ENCODE measurements at places on chromosomes 3 and 15.

GRCh38 chr15:73130830-73131229, 78.6 kb downstream of the NEO1 start:
- DNase-seq: no peak

- no peak for DNase-seq
Observed at GRCh38 chr3:194327218-194328052, 23.7 kb downstream of the CPN2 start.

DNA sequence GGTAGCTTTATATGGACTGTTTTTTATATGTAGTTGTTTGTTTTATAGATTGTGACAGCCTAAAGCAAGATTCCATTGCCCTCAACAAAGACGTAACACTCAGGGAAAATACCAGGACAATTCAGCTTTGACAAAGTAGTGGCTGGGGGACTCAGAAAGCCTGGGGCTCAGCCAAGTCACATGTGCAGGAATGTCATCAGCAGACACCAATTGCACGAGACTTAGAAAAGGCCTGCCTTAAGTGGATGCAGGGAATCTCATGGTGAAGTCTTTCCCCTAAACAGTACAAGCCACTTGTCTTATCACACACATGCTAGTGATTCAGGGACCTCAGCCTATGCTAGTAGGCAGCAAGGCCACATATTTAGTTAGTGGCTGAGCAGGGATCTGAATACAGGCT, 381.8 kb upstream of the THBS1 start:
- DNase-seq: no peak

- peak; percentile 65 for DNase-seq
Observed at GRCh38 chr3:5194801-5195509, 7.4 kb downstream of the EDEM1 start.

DNA sequence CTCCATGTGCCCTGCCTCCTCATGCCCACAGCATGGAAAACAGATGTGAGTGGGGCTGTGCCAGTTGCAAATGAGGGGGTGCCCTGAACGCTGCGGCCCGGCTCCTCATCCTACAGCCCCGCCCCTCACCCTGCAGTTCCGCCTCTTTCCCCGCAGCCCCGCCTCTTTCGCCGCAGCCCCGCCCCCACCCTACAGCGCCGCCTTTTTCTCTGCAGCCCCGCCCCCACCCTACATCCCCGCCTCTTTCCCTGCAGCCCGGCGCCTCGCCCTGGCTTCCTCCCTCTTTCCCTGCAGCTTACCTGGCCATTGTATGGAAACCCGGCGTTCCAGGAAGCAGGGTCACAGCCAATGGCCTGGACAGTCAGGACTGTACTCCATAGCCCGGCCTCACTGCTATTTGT, 284.9 kb downstream of the TLE3 start:
- no peak for DNase-seq

- DNase-seq: no peak
Observed at GRCh38 chr3:123447416-123447748, 1.5 kb downstream of the ADCY5 start.

- DNase-seq: peak; percentile 44
Observed at GRCh38 chr3:149621218-149622005, 36.4 kb downstream of the WWTR1 start.

- DNase-seq: no peak
Observed at GRCh38 chr15:71753346-71753745, 57.0 kb upstream of the NR2E3 start.

GRCh38 chr3:32374788-32375595, 16.7 kb upstream of the CMTM7 start:
- DNase-seq: peak; percentile 90

GRCh38 chr15:70214276-70214675, 116.6 kb upstream of the TLE3 start:
- DNase-seq: no peak

GRCh38 chr3:143067201-143067600, 52.4 kb upstream of the CHST2 start:
- no peak for DNase-seq

- peak; percentile 63 for DNase-seq
Observed at GRCh38 chr3:46378426-46378942, 7.7 kb downstream of the CCR5 start.

- DNase-seq: no peak
Observed at GRCh38 chr15:85475711-85476110, 95.3 kb downstream of the AKAP13 start.

DNA sequence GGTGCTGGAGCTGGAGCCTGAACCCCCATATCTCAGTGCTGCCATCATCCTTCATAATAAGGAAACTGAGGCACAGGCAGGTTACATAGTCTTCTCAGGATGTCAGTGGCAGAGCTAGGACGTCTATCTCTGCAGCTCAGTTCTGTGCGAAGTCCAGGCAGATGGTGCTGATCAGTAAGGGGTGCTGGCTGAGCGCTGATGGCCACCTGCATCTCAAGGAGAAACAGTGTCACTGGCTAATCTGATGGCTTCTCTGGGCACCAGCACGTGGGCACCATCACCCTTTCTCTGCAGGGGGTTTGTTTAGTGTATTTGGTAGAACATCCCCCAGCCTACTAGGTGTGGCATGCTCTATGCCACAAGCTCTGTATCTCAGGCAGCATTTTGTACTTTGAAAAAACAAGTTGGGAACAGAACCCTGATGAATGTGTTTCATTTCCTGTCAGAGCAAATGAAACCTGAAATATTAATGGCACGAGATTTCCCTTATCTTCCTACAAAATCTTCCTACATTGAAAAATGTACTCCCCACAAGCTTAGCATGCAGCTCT, 35.1 kb downstream of the APBA2 start:
- no peak for DNase-seq

- no peak for DNase-seq
Observed at GRCh38 chr15:66651913-66652642, 50.0 kb upstream of the SMAD6 start.

DNA sequence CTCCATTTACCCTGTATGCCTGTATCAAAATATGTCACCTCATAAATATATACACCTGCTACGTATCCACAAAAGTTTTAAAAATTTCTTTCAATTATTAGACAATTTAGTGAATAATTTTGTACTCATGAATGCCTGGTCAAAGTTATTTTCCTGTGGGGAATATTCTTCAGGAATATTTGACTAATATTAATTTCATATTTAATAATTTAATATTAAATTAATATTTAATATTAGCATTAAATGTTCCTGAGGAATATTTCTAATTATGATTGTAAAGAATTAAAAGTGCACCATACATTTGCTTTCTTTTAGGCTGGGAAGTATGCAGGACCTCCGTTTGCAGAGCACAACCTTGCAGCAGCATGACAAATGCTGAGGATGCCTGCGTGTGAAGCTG, 422.7 kb downstream of the C3orf38 start:
- no peak for DNase-seq

DNA sequence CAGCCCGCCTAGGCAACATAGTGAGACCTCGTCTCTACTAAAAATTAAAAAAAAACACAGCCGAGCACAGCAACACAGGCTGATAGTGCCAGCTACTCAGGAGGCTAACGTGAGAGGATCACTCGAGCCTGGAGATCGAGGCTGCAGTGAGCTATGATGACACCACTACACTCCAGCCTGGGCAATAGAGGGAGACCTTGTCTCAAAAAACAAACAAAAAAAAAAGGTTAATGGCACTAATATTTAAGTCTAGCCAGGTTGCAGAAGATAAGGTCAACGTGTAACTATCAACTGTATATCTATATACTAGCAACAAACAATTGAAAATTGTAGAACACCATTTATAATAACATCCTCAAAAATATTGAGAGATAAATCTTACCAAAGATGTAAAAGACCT, 75.1 kb downstream of the MYO9A start:
- no peak for DNase-seq

GRCh38 chr15:93043621-93044300, 45.2 kb downstream of the RGMA start:
- no peak for DNase-seq

- no peak for DNase-seq
Observed at GRCh38 chr3:71662568-71662967, 62.6 kb downstream of the EIF4E3 start.

GRCh38 chr15:73715417-73715816, 31.2 kb downstream of the CD276 start:
- no peak for DNase-seq

DNA sequence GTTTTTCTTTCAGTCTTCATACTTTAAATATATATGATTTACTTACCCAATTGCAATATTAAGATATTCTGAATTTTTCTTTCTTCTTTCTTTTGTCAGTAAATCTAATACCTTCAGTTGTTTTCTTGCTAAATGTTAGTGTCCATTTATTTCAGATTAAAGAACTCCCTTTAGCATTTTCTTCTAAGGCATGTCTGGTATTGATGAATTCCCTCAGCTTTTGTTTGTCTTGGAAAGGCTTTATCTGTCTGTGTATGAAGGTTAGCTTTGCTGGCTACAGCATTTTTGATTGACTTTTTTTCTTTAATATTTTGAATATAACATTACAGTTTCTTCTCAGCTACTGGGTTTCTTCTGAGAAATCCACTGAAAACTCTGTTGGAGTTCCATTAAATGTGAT, 64.0 kb upstream of the PLSCR4 start:
- DNase-seq: no peak
